ENCODE measurements at places on chromosomes 1 and 21.

- no peak for DNase-seq
These were observed 122.8 kb upstream of the RAB4A start for GRCh38 chr1:229148041-229148671.

DNA sequence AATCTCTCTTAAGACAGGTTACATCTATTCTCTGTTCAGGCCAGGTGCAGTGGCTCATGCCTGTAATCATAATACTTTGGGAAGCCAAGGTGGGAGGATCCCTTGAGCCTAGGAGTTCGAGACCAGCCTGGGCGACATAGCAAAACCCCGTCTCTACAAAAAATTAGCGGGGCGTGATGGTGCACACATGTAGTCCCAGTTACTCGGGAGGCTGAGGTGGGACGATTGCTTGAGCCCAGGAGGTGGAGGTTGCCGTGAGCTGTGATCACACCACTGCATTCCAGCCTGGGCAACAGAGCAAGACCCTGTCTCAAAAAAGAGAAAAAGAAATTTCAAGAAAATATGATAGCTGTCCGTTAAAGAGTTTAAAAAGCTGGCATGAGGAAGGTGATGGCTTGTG, 43.0 kb downstream of the UBE4B start:
- no peak for DNase-seq

DNA sequence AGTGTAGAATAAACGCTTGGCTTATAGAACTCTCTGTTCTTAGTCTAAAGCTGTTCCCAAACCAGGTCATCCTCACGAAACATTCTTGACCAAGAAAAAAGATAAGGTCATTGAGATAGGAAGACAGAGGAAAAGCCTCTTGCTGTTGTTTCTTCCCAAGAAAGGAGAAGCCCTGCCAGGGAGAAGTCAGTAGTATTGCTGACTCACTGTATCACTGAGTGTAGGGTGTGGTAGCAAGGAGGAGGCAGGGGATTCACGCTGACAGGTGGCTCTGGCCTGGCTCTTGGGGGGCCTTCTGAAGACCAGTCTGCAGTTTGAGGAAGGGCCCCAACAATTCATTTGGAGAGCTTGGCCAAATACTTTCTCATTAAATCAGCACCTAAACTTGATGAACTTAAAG, 97.8 kb downstream of the CD247 start:
- DNase-seq = no peak

DNA sequence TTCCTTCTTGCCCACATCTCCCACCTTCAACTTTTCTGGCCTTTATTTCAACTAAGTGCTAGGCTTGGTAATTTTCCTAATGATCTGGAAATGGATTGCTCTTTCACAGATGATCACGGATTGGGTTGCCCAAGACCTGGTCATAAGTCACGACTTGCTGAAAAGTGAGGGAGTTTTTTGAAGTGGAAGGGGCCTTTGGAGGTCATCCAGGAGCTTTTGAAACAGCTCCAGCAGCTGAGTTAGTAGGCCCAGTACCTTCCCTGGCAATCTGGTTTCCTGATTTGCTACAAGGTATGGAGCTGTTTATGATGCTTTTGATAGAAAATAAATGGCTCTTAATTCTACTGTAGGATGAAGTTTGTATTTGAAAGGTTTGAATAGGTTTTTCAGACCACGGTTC, 20.4 kb downstream of the GREM2 start:
- no peak for DNase-seq

DNA sequence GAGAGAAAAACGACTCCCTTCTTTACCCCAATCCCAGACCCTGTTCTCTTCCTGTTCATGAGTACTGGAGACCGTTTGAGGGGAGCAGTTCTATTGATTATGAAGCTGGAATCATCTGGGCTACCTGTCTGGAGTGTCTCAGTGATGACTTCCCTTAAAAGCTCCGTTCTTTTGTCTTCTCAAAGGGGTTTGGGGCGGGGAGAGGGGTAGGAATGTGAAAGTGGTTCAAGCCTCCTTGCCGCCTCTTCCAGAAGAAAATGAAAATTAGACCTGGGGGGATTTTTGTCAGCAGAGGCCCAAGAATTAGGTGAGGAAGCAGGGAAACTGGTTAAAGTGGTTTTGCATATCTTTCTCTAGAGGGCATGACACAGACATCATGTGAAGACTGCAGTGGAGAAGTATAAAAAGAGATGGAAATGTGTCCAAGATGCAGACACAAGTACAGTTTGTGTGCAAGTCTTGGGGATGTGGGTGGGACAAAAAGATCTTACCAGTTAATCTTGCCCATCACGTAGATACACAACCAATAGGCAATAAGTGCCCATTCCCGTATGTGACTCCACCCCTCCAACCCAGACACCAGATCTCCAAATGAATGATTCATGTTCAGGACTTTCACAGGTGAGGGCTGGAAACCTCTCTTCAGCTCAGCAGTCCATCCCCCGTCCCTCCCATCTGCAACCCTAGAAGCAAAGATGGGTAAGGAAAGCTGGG, 470 bp upstream of the MTMR11 start:
- no peak for DNase-seq

GRCh38 chr1:52904927-52905698, 16.4 kb downstream of the ECHDC2 start:
- DNase-seq = no peak

DNA sequence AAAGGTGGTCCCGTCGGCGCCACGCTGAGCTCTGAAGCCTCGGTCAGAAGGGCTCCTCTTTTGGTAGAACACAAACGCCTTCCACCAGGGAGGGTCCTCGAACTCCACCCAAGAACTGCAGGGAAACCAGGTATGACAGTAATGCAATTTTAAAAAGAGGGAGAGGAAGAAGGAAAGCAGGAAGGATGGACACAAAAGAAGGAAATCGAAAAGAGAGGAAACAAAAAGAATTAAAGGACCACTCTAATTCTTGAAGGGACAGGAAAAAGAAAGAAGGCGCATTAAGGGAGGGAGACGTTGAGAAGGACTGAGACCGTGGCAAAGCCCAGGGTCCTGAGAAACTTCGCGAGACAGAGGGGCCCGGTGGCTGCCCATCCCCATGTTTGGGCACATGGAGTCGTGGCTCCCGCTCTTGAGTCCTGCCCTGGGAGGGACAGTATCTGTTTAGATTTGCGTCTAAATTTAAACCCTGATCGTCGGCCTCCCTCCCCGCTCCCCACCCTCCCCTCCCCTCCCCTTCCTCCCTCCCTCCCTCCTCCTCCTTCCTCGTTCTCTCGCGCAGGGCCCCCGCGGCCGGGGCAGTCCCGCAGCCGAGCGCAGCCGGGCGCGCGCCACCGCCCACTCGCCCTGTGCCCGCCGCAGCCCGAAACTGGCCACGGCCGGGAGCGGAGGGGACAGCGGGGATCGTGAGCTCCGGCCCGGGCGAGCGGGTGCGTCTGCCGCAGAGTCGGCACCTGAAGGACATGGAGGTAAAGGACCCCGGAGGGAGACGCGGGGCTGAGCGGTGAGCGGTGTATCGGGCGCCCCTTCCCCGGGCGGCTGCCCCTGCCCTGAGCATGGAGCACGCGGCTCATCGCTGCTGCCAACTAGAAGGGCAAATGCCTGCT, at the start of gene RCSD1:
Gene RCSD1, plus strand, starts transcription at position 552 of the 887 bp plus-strand sequence. Its CDS starts 192 bp downstream, at position 744.
- DNase-seq = no peak

GRCh38 chr1:236762410-236762809, 32.7 kb upstream of the MTR start:
- DNase-seq = no peak

GRCh38 chr1:158117854-158118704, 62.6 kb upstream of the CD1D start:
- DNase-seq = no peak

DNA sequence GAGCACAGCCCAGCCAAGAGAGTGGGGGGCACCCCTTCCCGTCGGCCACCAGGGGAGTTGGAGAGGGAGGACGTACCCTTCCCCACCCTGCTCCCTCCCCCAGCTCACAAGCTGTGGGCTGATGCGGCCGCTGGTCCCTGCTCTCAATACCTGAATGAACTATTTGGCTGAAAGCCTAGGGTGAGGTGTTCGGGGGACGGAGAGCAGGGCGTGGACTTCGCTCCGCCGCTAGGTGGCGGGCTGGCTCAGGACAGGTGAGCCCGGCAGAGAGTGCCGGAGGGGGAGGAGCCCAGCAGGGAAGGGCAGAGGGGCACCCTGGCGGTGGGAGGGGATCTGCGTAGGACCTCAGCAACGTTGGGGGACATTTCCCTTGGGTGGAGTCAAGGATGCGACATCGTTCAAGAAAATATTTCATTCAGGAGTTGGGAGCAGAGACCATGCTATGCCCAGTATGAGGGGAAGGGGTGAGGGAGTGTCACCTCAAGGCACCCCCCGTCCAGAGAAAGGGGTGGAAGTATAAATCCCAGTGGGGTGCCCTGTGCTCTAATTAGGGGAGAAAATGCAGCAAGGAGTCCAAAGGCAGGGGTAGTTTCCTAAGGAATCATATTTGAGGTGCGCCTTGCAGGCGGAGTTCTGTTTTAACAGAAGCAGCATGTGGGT, 12.0 kb upstream of the RHBG start:
- DNase-seq = no peak

GRCh38 chr1:179708434-179709195, 34.5 kb upstream of the FAM163A start:
- DNase-seq = no peak

DNA sequence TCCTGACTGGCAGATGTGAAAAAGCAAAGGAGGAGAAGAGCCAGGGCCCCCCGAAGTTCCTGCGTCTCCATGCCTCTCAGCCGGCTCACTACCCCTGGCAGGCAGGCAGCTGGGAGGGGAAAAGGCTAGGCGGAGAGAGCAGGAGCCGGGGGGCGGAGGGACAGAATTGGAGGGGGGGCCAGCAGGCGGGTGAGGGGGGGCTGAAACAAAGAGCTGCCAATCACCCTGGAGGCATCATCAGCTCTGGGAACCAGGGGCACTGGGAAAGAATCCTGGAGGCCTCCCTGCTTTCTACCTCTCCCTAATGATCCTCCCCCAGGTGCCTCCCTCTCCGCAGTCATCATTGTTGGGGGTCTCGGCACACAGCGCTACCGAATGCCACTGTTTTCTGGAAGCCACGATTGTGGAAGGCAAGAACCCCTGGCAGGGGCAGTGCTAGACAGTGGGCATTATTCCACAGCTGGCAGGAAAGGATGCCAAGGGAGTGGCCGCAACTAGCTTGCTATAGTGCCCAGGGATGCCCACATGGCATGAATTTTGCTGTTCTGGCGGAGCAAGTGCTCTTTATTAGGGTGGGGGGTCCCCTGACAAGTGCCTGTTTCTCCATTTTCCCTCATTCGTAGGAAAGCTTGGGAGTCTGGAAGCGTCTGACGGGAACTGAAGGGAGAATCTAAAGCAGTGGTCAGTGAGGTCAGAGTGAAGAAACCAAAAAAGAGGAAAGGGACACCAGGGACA, at the start of gene THBS3:
Gene THBS3, minus strand, starts transcription at position 92 of the 735 bp plus-strand sequence. Its CDS starts 21 bp downstream, at position 71.
- peak; percentile 55 for DNase-seq

- DNase-seq = no peak
These were observed 21.3 kb downstream of the TMEM201 start for GRCh38 chr1:9609998-9610397.

GRCh38 chr1:91555821-91556531, 55.3 kb downstream of the CDC7 start:
- DNase-seq = no peak

DNA sequence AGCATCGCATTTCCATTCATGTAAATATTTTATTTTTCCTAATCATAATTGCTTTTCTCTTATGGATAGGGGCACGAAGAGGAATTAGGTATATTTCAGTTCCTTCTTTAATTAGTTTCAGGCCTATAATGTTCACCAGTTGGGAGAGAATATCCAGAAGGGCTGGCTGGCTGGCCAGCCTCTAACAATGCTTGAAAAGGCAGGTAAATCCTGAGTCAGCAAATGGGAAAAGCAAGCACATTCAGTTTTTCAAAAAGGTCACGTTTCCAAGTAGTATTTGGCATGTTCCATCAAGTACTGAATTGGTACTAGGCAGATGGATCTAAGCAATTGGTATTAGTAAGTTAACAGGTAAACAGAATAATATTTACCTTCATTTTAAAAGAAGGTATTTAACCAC, 8.0 kb downstream of the RAB29 start:
- DNase-seq = no peak

DNA sequence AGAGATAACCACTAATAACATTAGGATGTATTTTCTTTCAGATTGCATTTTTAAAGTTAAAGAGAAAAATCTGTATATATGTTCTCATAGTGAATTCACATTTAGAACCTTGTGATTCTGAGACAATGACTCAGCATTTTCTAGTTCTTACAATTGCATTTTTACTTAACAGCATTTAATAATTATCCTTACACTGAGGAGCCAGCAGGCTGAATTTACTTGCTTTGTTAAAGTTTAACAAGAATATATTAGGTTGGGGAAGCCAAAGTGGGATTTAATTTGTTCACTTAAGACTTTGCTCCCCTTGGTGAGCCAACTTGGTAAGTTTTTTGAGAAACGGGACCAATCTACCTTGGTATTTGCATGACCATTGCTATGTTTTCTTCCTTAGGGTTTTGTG, 4.5 kb downstream of the PATJ start:
- DNase-seq = no peak

GRCh38 chr1:3456449-3456963, 2.0 kb downstream of the ARHGEF16 start:
- DNase-seq = no peak

- DNase-seq = no peak
These were observed 83.0 kb upstream of the BACH1 start for GRCh38 chr21:29215709-29216108.

DNA sequence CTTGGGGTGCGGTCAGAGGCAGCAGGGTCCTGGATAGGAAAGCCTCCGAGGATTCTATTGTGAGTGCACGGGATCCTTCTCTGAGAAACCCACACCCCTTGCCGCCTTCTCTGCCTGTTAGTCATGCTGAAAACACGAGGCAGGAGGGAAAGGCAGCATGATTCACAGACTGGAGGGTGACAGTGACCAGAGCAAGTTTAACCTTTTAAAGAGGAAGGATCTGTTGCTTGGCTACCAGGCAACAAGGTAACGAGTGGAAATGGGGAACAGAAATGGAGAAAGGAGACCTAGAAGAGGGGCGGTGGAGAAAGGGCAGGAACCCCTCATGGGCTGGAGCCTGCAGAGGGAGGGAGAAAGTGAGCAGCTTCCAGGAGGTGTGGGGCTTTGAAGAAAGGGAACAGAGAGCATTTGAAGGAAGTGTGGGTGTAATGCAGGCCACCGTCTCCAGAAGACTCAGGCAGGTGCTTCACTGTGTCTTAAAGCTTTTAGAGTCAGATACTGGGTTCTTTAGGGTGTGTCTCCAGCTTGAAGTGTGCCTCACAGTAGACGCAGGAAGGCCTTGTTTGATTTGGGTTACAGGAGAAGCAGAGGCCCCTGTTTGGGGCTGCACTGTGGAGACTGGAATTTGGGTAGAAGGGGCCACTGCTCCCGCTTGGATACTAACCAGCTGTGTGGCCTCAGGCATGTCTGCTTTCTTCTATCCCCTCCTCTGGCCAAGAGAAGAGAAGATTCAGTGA, 19.1 kb downstream of the OPTC start:
- DNase-seq = no peak

GRCh38 chr1:108595507-108595906, 35.6 kb downstream of the EEIG2 start:
- no peak for DNase-seq

DNA sequence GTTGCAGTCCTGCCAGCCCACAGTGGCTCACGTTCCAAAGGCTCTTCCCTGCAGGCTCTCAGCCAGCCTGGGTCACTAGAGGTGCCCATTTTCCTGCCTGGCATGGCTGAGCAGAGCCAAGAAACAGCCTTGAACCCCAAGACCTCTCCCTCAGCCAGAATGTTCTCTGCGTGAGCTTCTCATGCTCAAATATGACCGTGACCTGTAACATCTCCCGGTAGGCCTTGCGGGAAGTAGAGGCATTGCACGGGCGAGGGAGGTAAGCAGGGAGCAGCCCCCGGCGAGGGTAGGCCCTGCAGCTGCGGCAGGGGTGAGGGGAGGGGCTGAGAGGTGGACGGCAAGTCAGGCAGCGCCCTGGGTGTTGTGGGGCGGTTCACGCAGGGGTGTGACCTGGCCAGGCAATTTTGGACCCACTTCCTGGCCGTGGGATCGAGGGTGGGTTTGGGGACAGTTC, 20.0 kb downstream of the RRP1 start:
- DNase-seq = no peak

GRCh38 chr1:221458447-221459156, 283.3 kb downstream of the DUSP10 start:
- DNase-seq = no peak
